ENCODE measurements at places on chromosomes 11 and 22. TPM values are rescaled to one million over a fixed set of nuclear protein-coding genes. Genes with fewer than 3 reads are reported as not detected.

Gene PRODH
- 1.0 TPM for total RNA-seq

Gene OLFML1
- 3.6 TPM for total RNA-seq

Gene C11orf21
- 0.26 TPM for total RNA-seq

Gene ZNF280B
- total RNA-seq: 1.0 TPM

GRCh38 chr11:76197332-76197731 lies 9.0 kb downstream of the WNT11 start:
- DNase-seq: no peak

GRCh38 chr22:24592058-24592850 lies 619 bp downstream of the LRRC75B start:
- DNase-seq: peak; percentile 35

GRCh38 chr11:1520663-1521267 lies 34.2 kb upstream of the MOB2 start:
- DNase-seq: no peak

- DNase-seq: no peak
Measured at GRCh38 chr11:26914968-26915367, 78.9 kb upstream of the FIBIN start.

DNA sequence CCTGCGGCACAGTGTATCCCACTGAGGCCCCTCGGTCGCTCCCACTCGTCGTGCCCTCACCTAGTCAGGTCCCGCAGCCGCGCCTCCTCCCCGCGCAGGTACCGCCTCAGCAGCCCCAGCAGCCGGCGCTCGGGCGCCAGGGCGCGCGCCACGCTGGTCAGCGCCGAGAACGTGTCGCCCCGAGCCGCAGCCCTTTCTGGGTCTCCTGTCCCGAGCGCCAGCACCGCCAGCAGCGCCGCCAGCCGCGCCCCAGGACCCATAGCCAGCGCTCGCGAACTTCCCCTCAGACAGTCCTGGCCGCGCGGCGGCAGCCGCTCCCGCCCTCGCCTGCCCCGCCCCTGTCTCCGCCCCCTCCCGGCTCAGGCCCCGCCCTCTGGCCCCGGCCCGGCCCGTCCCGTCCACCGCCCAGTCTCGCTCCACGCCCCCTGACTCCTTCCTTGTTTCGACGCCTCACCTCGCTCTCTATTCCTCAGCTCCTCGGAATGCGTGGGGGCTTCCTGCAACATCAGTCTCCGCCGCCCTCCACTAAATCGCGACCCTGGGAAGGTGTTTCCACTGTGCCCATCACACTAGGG lies at the start of gene P4HA3:
TSS of gene P4HA3 (minus strand) at position 289 of the 575 bp plus-strand sequence. CDS start at position 260, 29 bp downstream.
- peak; percentile 70 for DNase-seq

DNA sequence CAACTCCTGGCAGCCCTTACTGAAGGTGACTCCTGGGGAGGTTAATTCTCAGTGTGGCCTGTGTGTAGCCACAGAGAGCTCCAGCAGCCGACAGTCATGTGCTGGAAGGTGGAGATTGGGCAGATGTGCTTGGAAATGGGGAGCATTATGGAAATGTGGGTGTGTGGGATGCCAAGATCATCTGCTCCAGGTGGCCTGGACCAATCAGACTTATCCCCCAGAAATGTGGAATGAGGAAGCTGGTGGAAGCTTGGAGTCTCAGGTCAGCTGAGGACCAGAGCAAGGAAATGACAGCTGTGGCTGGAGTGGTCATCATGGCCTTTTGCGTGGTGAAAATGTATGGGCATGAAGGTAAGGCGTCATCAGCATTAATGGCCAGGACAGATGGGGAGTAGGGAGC lies 234.0 kb downstream of the MIAT start:
- DNase-seq: no peak

DNA sequence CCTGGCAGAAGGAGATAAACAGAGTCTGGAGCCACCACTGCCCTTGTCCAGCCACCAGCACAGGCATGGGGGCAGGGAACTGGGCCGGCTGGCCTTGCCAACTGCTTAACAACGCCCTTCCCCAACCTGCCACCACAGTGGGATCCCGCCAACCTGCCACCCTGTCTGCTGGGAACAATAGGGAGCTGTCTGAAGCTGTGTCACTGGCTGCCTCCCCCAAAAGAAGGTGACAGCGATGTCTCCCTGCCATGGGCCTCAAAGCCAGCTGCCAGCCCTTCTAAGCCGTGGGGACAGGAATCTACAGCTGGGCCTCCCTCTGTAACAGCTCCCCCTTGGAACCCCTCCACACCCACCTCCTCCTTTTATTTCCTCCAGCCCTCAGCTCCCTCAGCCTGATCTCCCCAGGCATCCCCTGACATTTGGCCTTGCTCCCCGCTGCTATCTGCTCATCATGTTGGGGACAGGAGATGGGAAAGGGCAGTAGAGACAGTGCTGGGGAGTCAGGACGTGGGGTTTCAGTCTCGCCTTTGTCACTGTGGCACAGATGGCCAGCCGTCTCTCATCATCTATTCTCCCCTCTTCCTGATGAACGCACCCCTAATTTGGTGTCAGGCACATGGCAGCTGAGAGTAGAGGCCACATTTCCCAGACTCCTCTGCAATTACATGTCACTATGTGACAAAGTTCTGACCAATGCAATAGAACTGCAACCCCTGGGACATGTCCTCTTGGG lies 51.3 kb upstream of the PRDM11 start:
- DNase-seq: no peak

GRCh38 chr11:110776081-110776480 lies 63.8 kb upstream of the ARHGAP20 start:
- no peak for DNase-seq

GRCh38 chr11:30481796-30482195 lies 104.4 kb downstream of the MPPED2 start:
- DNase-seq: no peak

- DNase-seq: no peak
Measured at GRCh38 chr11:11253995-11254394, 99.1 kb downstream of the CSNK2A3 start.

- DNase-seq: no peak
Measured at GRCh38 chr11:128468111-128468510, 119.2 kb downstream of the ETS1 start.

DNA sequence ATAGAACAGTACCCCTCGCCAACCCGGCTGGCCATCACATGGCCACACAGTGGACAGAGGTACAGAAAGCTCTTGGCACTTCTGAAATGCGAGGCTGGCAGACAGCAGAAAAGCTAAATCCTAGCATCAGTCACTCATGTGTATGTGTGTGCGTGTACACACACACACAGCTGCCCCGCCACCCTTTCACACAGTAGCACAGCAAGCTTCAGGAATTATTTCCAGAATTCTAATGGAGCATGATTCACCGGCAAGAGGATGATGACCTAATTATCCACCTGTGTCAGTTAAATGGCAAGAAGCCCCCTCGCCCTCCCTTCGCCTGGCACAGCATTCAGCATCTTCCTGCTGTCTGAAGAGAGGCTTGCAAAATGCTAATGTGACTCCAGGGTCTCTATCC lies 336.0 kb downstream of the SHANK2 start:
- DNase-seq: no peak

GRCh38 chr11:130234315-130234714 lies 74.7 kb downstream of the ST14 start:
- no peak for DNase-seq

Data from body of pancreas (tissue), 4 donors.